Hepatic stellate cell (primary cell): ENCODE measurements at places on chromosomes 5 and 9.

GRCh38 chr5:62942384-62942783 lies 363.8 kb downstream of the LRRC70 start:
- DNase-seq, result no peak

- DNase-seq, result no peak
These were observed 181.4 kb downstream of the FGF18 start for GRCh38 chr5:171600741-171601265.

GRCh38 chr5:56666901-56667300 lies 148.4 kb upstream of the MAP3K1 start:
- DNase-seq, result no peak

DNA sequence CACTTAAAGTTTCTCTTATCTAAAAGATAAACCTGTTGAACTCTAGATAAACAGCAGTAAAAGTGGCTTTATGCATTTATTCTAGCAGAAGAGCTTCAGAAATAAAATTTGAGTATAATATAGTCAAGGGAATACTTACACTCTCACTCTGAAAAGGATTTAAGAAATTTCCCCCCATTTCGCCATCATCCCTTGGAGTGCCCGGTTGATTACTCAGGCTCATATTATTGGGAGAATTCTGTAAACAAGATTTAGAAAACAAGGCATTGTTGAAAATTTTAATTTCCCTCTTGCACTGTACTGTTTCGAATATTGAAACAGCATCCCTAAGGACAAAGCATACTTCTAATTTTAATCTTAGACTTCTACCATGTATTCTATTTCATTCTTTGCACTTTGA lies 34.5 kb upstream of the ACOT12 start:
- DNase-seq, result no peak

DNA sequence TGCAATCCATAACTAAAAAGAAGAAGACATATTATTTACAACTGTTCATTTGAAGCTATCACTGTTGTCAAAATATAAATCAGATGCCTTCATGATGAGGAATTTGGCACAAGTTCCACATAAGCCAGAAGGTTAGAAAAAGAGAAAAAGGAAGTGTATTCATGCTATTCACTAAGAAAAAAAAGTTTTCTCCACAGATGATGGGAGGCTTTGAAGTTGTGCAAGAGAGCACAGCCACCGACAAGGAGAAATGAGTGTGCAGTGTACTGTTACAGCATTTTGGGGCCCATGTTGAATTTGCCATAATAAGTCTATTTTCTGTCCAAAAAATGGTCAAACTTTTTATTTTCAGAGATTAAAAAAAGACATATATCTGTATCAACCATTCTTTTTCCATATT lies 32.9 kb upstream of the IFNK start:
- no peak for DNase-seq

DNA sequence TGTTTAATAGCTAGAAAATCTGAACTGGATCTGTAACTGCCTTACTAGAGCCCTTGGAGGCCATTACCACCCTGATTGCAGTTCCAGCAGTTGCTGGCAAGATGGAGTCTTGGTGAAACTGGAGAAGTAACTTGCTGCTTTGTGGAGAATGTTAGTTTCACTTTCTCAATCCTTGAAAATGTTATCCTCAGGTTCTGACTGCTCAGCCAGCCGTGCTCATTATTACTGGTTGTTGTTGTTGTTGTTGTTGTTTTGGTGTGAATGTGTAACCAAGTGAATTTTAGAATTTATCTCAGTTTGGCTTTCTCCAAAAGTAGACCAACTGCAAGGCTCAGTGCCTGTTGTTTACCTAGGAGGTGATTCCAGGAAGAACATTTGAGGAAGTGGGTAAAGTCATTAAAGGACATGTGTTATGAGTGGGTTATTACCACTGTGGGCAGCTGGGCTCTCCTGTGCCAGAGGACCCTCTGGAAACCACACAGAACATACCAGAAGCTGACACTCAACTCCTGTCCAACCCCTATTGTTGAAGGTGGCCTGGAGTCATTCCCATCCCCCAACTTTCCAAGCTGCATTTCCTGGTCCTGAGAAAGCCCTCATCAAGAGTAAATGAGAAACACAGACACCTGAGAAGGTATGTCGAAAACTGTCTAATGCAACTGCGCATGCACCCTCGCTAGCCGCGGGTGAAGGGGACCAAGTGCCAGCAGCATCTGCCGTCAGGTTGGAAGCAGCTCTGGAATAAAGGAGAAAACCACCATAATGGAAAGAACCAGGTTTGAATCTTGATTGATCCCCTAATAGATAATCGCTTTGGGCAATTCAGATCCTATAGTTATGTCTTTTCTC lies 111.6 kb downstream of the CMYA5 start:
- DNase-seq, result peak; percentile 8

DNA sequence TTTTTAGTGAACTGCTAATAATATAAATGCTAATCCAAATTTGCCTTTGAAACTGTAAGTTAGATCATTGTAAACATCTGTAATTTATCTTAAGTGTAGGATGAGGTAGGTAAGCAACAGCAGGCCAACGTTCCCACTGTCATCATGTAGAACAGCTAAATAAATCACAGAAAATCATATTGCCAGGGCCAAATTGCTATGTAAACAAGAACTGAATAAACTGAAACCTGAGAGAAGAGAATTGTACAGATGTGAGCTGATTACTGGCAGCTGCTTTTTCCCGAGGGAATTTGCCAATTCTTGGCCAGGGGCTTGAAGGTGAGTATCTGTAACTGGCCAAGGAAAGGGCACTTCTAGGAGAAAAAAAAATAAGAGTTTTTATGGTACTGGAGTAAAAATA lies 97.6 kb downstream of the CDH10 start:
- DNase-seq, result no peak

- peak; percentile 72 for DNase-seq
These were observed 52.1 kb downstream of the AQP7 start for GRCh38 chr9:33350310-33350709.

DNA sequence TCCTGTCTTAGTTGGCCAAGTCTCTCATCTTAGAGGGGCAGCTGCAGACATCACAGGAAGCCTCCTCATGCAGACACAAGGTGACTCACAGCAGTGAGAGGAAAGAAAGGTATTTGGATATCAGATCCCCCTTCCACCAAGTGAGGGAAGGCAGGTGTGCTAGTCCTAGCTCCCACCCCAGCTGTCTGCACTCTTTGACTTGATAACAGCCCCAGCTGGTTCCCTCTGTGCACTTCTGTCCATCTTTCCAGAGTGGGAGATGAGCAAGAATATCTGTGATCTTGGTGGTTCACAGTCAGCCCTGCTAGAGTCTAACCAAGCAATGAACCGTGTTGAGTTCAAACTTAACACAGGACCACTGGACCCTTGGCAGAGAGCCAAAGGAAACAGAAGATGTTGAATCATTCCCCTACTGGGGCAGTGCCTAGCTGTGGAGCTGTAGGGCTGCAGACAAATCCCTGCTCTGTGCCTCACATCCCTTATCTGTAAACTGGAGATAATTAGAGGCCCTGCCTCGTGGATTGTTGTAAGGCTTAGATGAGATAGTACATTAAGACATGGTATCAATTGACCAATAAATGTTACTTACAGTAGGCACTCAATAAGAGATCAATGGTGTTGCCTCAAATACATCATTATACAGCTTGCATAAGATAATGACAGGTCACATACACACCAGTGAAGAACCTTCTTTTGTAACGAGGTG lies 39.1 kb downstream of the SH3RF2 start:
- peak; percentile 22 for DNase-seq

DNA sequence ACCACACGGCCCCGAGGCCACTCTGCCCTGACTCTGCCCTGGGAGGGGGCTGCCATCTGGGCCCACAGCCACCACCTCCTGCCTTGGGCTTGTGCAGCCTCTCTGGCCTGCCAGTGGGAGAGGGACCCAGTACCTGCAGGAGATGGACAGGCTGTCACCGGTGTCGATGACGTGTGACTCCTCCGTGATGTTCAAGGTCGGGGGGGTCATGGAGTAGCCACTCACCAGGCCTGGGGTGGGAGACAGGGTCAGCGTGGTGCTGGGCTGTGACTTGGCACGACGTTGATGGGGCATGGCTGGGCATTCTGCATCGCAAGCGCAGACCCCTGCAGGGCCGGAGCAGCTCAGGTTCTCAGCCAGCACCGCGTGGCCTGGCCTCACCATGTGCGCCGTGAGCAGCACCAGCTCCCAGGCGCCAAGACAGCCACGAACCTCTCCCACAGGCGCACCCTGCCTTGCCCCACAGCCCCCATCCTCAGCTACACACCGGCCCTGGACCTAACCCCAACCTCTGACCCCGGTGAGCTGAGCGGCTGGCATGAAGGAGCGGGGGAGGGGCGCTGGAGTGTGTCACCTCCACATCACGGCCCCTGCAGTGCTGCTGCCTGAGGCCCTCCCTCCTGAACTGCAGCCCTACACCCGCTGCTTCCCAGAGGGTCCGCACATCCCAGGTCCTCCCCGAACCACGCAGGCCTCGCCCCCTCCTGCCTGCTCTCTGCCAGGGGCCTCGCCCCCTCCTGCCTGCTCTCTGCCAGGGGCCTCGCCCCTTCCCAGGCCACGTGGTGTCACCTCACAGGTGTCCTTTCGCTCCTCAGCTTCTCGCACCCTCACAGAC lies 17.6 kb downstream of the FLT4 start:
- no peak for DNase-seq

DNA sequence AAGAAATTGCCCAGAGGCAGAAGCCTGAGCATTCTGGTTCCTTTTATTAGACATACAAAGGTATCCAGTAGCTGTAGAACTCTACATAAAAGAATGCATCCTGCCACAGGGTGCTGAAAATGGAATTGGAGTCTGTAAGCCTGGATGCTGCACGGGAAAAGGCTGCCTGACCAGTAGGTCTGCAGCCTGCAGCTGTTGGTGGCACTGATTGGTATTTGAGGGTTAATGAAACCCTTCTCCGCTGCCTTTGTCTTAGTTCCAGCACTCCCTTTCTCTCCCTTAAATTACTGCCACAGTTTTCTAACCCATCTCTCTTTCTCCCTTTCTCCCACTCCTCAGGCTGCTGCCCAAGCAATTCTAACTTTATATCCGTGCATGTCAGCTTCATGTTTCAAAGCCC lies 64.7 kb downstream of the BRINP1 start:
- DNase-seq, result no peak

- no peak for DNase-seq
These were observed 176.7 kb upstream of the DMAC1 start for GRCh38 chr9:7976167-7976755.

- no peak for DNase-seq
These were observed 1.9 kb downstream of the SDHA start for GRCh38 chr5:219991-220390.

- DNase-seq, result no peak
These were observed 16.5 kb upstream of the SPDL1 start for GRCh38 chr5:169567079-169567478.

- DNase-seq, result no peak
These were observed 52.7 kb upstream of the NR5A1 start for GRCh38 chr9:124559871-124560270.

GRCh38 chr5:151912360-151912759 lies 12.3 kb downstream of the GLRA1 start:
- DNase-seq, result no peak

GRCh38 chr5:32760091-32760509 lies 49.0 kb downstream of the NPR3 start:
- peak; percentile 47 for DNase-seq

DNA sequence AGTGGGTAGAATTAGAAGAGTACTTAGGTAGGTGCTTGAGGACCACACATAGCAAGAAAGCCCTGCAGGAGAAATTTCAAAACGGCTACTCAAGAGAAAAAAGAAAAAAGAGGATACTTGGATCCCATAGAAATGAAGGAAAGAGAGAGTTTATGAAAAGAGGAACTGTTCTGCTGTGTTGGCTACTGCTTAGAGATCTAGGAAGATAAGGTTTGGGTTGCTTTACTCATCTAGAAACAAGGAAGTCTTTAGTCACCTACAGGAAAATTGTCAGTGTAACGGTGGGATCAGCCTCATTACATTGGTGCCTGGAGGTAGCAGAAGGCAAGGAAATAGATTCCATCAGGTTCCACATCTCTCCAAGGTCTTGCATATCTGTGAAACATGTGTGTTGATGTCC lies 14.8 kb upstream of the C5orf46 start:
- DNase-seq, result no peak

DNA sequence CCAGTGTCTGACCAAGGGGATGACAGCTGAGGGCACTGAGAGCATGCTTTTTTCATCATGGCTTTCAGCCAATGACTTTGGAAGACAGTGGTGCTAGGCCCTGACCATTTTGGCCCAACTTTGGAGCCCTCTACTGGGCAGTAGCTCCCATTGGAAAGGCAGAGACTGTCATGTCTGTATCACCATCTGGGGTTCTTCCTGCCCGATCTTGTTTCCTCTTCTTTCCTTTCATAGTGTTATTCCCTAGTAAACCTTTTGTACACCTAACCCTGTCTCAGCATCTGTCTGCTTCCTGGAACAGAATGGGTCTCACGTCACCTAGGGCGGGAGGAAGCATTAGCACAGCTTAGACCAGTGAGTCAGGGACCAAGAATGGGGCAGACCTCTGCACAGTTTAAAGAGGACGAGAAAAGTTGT lies 97.4 kb upstream of the MAST4 start:
- peak; percentile 26 for DNase-seq

DNA sequence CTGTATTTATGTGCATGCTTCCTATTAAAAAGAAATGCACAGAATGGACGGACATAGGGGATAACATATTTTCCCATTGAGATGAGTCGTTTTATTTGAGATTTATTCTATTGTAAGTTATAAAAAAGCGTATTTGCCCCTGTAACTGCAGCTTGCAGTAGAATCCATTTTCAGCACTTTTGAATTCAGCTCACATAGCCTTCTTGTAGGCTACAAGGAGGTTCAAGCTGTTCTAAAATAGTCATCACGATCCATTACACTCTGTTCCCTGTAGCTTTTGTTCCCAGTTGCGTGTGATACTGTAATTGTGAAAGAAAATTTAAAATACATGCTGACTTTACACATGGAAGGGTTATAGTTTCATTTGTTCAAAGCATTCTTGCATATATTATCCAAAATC lies 40.9 kb upstream of the POC5 start:
- no peak for DNase-seq

GRCh38 chr9:121840838-121841760 lies 189.7 kb downstream of the DAB2IP start:
- no peak for DNase-seq

- DNase-seq, result no peak
These were observed 213.8 kb downstream of the GAPVD1 start for GRCh38 chr9:125475385-125475784.

GRCh38 chr5:62653864-62654575 lies 75.4 kb downstream of the LRRC70 start:
- DNase-seq, result no peak

DNA sequence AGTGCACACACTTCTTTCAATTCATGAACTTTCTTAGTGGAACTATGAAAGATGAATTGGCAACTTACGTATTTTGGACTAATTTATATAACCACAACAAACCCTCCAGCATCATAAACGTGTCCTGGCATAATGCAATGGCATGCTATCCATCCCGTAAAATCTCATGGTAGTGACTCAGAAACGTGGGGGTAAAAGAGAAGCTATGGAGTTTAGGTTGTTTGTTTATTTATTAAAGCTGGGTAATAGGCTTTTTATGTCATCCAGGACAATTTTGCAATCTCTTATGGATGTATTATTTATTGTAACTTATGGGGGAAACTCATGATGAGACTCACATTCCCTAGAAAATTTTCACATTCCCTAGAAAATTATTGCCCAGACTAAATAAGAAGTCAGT lies 106.3 kb downstream of the GDA start:
- DNase-seq, result no peak

GRCh38 chr5:76204713-76205112 lies 121.5 kb downstream of the SV2C start:
- no peak for DNase-seq

GRCh38 chr5:81825237-81825636 lies 74.3 kb upstream of the SSBP2 start:
- DNase-seq, result peak; percentile 55
